ENCODE measurements at places on chromosomes 12 and 14. TPM values are rescaled to one million over a fixed set of nuclear protein-coding genes. Genes with fewer than 3 reads are reported as not detected.

DNA sequence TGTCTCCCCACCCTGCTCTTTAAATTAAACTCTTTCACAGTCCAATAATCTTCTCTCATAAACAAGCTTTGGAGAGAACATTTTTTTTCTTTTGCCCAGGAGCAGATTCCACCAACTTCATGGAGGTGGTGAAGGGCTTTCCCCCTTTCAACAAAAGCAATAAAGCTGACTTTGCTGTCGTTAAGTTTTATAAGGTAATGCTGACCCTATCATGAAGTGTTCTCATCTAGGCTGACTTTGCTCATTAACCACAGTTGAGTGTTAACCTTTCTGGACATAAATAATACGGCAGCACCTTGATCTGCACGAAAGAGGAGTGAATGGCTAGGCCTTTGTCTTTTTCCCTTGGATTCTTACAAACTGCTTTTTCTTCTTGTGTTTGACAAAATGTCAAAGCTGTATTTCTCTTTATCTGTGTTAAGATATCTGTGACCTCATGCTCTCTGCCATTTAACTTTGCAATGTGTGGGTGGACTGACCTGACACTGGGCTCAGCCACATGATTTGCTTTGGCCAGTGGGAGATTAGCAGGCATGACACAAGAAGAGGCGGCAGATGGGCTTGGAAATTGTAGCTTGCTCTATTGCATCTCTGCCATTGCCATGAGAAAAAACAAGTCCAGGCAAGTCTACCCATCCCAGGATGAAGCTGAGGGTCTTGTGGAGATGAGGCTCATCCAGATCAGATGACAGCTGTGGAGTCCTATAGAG lies 470.9 kb upstream of the CCDC196 start:
- no peak for DNase-seq

- no peak for DNase-seq
Measured at GRCh38 chr14:67623114-67623513, 3.4 kb downstream of the ARG2 start.

DNA sequence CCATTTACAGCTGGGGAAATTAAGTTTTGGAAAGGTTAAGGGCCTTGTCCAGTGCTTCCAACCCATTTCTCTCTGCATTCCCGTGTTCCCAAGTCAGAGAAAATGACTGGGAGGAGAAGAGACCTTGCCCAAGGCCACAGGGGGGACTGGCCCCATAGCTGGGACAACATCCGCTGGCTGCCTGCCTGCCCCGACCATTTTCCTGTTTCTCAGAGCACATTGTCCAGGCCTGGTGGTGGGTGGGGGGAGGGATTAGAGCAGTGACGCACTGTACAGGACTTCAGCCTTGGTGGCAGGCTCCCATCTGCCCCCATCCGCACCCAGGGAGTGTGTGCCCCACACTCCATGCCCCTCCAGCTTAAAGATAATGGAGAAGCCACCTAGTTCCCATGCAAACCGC lies 27.7 kb downstream of the DIO3 start:
- no peak for DNase-seq

GRCh38 chr14:53814392-53814791 lies 142.2 kb downstream of the BMP4 start:
- no peak for DNase-seq

DNA sequence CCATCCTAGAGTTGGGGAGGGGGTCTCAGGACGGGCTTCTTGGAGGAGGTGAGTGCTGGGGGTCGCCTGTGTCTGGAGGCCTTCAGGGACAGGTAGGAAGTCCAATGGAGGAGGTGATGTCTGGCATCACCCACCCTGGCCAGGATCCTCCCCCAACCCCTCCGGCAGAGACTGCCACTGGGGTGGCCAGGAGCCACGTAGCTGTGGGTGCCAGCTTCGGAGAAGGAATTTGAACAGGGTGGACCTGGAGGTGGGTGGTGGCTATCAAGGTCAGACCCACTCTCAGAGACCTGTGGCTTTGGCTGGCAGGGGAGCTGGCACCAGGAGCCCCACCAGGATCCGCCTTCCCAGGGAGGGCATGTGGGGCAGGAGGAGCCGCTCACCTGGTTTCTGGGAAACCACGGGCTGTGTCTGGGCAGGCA lies 9.1 kb downstream of the CEP170B start:
- DNase-seq, result no peak

DNA sequence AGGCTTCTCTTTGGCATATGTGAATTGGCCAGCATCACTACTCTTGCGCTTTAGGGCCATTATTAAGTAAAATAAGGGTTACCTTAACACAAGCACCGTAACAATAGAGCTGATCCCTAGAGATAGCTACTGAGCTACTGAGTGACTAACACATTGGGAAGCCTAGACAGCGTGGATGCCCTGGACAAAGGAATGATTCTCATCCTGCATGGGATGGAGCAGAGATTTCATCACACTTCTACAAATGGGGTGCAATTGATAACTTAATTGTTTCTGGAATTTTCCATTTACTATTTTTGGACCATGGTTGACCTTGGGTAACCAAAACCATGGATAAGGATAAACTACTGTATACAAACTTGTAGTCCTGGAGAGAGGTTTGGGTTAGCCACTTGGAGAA lies 57.1 kb downstream of the FBXO34 start:
- no peak for DNase-seq

DNA sequence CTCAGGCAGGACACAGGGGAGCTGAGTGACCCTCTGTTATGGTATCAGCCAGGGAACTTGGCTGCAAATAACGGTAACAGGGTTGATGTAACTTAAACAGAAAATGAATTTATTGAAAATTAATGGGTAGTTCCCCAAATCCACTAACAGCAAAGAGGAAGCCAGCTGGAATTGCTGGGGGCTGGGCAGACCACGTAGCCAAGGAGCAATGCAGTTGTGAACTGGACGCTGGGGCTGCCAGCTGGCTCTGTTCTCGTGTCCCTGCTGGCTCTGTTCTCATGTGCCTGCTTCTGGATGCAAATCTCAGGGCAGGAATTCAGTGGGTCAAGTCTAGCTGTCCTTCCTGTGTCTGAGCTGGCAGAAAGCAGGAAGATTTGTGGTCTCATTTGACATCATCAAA lies 1383.3 kb upstream of the TMEM132C start:
- DNase-seq, result no peak

Gene KRT85
- not detected for total RNA-seq

Gene MYH7
- not detected for total RNA-seq

Gene RPS6KL1
- 14.0 TPM for total RNA-seq

Gene ABHD4
- 32.4 TPM for total RNA-seq

Data from colonic mucosa (tissue), 4 donors.